ENCODE measurements at places on chromosomes 6 and 20. TPM values are rescaled to one million over a fixed set of nuclear protein-coding genes. Genes with fewer than 3 reads are reported as not detected.

The SYCP2L gene
- 0.08 TPM for total RNA-seq

The SIM1 gene
- 9.6 TPM for total RNA-seq

The FOXC1 gene
- 1.5 TPM for total RNA-seq

The ADIG gene
- not detected for total RNA-seq

The NANP gene
- total RNA-seq: 4.1 TPM

The PRDM1 gene
- total RNA-seq: 1.5 TPM

The CALHM4 gene
- total RNA-seq: 0.27 TPM

The OR14J1 gene
- total RNA-seq: not detected

The CLPSL1 gene
- total RNA-seq: not detected

DNA sequence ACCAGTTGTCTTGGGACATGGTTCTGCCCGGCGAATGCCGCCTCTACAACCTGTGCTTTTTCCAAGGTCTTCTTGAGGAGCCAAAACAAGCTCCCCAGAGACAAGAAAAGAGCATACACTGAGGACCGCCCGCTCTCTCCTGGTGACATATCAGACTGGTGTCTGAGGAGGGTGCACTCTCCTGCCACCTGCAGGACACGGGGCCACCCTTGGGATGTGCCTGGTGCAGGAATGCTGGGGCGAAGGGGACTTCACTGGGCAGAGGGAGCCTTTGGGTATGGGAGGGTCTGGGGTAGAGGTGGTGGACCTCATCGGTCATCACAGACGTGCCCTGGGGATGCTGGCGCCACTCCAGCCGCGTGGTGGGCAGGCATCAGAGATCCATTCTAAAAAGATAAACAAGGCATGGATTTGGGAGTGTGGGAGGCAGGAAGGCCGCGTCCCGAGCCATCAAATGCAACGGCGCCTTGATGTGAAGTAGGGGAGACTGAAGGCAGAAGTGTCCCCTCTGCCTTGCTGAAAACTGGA lies 163.3 kb downstream of the CD83 start:
- H3K4me1 ChIP-seq: peaks cover under 1% of the 10 kb centered on the region
- DNase-seq: no peak
- no peaks in the 10 kb centered on the region for H3K36me3 ChIP-seq
- no peak overlapping the region for H3K27ac ChIP-seq
- no peak overlapping the region for H3K4me3 ChIP-seq

DNA sequence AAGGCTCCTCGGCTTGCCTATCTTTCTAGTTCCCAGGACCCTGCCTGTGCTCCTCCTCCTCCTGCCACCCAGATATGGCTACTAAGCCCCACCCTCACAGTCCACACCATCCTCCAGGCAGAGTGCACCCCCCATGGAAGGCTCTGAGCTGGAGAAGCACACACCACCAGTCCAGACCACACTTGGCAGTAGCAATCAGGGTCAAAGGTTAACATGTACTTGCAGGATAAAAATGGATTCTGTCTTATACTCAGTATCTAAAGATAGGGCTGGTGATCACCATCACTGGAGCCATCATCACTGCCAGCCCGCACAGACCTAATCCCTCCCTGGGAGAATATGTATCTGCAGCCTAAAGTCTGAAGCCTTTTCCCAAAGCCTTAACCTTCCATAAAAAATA lies 83.4 kb downstream of the PRKN start:
- H3K4me1 ChIP-seq: peaks cover 15% of the 10 kb centered on the region
- H3K27me3 ChIP-seq: no peaks in the 10 kb centered on the region
- H3K36me3 ChIP-seq: no peaks in the 10 kb centered on the region
- DNase-seq: no peak
- H3K4me3 ChIP-seq: peak overlapping the region; percentile 17

GRCh38 chr6:117711369-117711768 lies 36.1 kb downstream of the NUS1 start:
- H3K4me1 ChIP-seq: no peaks in the 10 kb centered on the region
- no peak overlapping the region for H3K4me3 ChIP-seq
- H3K36me3 ChIP-seq: peaks cover 6% of the 10 kb centered on the region
- H3K27ac ChIP-seq: no peak overlapping the region
- no peak for DNase-seq

GRCh38 chr6:132446141-132446854 lies 45.0 kb upstream of the MOXD1 start:
- DNase-seq: no peak
- H3K27ac ChIP-seq: no peak overlapping the region
- H3K36me3 ChIP-seq: no peaks in the 10 kb centered on the region
- H3K27me3 ChIP-seq: no peaks in the 10 kb centered on the region
- H3K4me1 ChIP-seq: no peaks in the 10 kb centered on the region

GRCh38 chr6:34359418-34360158 lies 32.9 kb downstream of the NUDT3 start:
- H3K27me3 ChIP-seq: no peaks in the 10 kb centered on the region
- H3K27ac ChIP-seq: peak overlapping the region; percentile 89
- DNase-seq: no peak
- H3K4me1 ChIP-seq: peaks cover 70% of the 10 kb centered on the region
- no peaks in the 10 kb centered on the region for H3K36me3 ChIP-seq
- no peak overlapping the region for H3K4me3 ChIP-seq

DNA sequence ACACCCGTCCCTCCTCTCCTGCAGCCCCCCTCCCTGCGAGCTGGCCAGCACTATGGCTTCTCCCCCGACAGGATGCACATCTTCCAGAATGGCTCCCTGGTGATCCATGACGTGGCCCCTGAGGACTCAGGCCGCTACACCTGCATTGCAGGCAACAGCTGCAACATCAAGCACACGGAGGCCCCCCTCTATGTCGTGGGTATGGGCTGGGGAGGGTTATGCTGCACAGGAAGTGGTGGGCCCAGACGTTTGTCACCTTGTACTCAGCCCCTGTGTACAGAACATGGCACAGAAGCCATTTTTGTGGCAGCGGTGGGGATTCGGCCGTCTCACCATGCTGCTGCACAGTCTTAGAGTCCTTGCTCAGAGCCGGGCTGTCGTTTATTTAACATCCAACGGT lies 29.0 kb upstream of the SRF start:
- no peak overlapping the region for H3K27ac ChIP-seq
- H3K27me3 ChIP-seq: no peaks in the 10 kb centered on the region
- peaks cover 12% of the 10 kb centered on the region for H3K4me1 ChIP-seq
- no peak overlapping the region for H3K4me3 ChIP-seq

- H3K27me3 ChIP-seq: no peaks in the 10 kb centered on the region
- H3K27ac ChIP-seq: no peak overlapping the region
- H3K36me3 ChIP-seq: no peaks in the 10 kb centered on the region
Measured at GRCh38 chr6:96675597-96675996, 112.7 kb downstream of the FHL5 start.

DNA sequence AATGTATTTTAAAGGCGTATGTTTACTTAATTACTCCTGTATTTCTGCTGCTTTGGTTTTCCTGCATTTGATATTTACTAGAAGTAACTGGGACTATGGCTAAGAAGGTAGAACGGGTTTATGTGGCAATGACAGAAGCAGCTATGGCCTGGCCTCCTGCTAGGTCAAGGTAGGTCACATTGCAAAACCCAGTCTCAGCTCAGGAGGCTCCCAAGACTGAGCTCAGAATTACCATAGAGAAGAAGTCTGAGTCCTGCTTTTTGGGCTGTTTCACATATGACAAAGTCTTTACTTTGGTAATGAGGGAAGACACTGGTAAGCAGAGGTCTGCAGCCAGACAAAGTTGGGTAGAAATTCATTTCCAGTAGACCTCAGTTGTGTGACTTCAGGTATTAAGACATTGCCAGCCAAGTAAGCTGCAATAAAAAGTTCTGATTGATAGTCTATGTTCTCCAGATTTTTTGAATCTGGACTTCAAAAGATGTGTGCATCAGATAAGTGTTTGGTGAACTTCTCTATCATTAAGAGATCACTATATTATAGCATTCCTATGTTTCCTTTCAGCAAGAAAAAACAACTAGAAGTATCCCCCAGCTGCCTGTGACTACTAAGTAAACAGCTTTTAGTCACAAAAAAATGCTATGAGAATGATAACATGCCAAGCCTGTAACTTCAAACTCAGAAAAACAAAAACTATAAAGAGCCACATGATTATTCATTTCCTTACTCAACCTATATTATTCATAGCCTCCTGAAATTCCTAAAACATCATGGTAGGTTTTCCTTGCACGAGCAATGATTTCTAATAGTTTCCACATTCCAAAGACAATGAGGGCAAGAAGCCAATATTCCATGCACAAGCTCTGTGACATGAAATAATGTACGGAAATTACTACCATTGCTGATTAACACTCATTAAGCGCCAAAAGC lies 312.3 kb downstream of the HAO1 start:
- H3K4me1 ChIP-seq: no peaks in the 10 kb centered on the region
- no peaks in the 10 kb centered on the region for H3K36me3 ChIP-seq
- H3K27me3 ChIP-seq: no peaks in the 10 kb centered on the region
- DNase-seq: no peak

DNA sequence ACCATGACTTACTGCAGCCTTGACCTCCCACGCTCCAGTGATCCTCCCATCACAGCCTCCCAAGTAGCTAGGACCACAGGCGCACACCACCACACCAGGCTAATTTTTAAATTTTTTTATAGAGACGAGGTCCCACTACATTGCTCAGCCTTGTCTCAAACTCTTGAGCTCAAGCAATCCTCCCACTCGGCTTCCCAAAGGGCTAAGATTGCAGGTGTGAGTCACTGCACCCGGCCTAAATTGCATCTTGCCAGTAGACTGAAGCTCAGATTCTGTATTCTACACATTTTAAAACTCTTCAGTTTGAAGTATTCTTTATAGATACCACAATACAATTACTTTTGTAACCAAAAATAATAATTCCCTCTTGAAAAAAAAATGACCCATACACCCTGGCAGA lies 11.4 kb downstream of the NUDT3 start:
- no peaks in the 10 kb centered on the region for H3K27me3 ChIP-seq
- H3K4me1 ChIP-seq: peaks cover 46% of the 10 kb centered on the region
- no peak overlapping the region for H3K27ac ChIP-seq

DNA sequence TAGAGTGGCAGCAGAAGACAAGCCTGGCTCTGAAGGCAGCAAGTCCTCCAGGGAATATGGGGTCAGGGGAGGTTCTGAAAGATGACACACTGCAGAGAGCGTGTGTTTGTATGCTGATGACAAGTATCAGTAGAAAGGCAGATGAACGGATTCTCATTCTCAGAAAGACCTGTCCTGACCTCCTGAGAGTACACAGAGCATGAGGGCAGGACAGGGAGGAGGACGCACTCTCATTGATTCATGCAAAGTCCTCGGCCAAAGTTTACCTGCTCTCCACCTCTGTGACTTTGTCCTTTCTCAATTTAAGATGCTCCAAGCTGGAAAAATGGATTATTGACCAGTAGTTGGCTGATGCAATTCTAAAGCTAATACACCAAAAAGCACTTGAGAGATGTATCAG lies 156.7 kb downstream of the LPA start:
- no peaks in the 10 kb centered on the region for H3K27me3 ChIP-seq
- H3K4me3 ChIP-seq: no peak overlapping the region
- H3K36me3 ChIP-seq: no peaks in the 10 kb centered on the region
- H3K4me1 ChIP-seq: no peaks in the 10 kb centered on the region
- no peak for DNase-seq

GRCh38 chr6:165782134-165782533 lies 119.1 kb upstream of the PDE10A start:
- no peak overlapping the region for H3K27ac ChIP-seq
- H3K36me3 ChIP-seq: no peaks in the 10 kb centered on the region
- no peak overlapping the region for H3K4me3 ChIP-seq
- H3K27me3 ChIP-seq: no peaks in the 10 kb centered on the region

GRCh38 chr6:11833626-11834592 lies 55.3 kb upstream of the ADTRP start:
- H3K4me1 ChIP-seq: peaks cover 5% of the 10 kb centered on the region
- DNase-seq: no peak
- no peaks in the 10 kb centered on the region for H3K27me3 ChIP-seq
- no peaks in the 10 kb centered on the region for H3K36me3 ChIP-seq

DNA sequence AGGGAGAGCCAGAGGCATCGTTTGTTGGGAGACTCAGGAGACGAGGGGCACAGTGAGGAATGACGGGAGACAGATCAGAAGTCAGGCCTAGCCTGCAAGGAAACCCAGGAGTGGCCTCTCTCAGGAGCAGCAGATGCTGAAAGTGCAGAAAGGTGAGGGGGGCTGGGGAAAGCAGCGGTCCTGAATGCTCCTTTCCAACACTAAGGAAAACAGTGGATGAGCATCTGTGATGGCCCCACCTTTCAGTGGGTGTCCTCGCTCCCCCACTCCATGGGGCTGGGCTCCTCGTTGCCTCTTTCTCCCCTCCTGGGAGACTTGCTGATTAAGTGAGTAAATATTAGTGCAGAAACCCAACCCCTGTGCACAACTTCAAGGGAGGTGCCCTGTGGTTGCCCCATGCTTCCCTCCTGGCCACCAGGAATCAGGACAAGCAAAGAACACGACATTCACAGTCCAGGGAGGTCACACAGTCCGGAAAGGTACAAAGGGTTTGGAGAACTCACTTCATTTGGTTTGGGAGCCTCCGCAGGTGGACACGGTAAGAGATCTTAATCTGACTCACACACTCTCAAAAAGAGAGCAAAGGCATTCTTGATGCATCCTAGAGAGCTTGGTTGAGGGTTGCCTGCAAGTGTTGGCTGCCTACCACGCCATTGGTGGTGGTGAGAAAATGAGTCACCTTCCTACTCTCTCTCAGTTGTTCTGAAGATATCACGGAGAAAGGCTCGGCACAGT lies 9.7 kb upstream of the BPIFB1 start:
- no peak overlapping the region for H3K4me3 ChIP-seq
- DNase-seq: no peak
- H3K4me1 ChIP-seq: no peaks in the 10 kb centered on the region
- H3K27me3 ChIP-seq: peaks cover 4% of the 10 kb centered on the region

- H3K27ac ChIP-seq: no peak overlapping the region
- H3K4me3 ChIP-seq: no peak overlapping the region
- no peak for DNase-seq
- no peaks in the 10 kb centered on the region for H3K27me3 ChIP-seq
- H3K36me3 ChIP-seq: no peaks in the 10 kb centered on the region
Measured at GRCh38 chr6:31908791-31909190, 6.9 kb upstream of the ZBTB12 start.

- H3K36me3 ChIP-seq: no peaks in the 10 kb centered on the region
- DNase-seq: no peak
- H3K4me1 ChIP-seq: no peaks in the 10 kb centered on the region
- H3K4me3 ChIP-seq: no peak overlapping the region
Measured at GRCh38 chr6:164404812-164405488, 904.5 kb downstream of the C6orf118 start.

- H3K4me3 ChIP-seq: no peak overlapping the region
- H3K27ac ChIP-seq: no peak overlapping the region
- H3K36me3 ChIP-seq: no peaks in the 10 kb centered on the region
- no peaks in the 10 kb centered on the region for H3K27me3 ChIP-seq
- no peak for DNase-seq
Measured at GRCh38 chr6:76004202-76004601, 68.3 kb downstream of the IMPG1 start.

DNA sequence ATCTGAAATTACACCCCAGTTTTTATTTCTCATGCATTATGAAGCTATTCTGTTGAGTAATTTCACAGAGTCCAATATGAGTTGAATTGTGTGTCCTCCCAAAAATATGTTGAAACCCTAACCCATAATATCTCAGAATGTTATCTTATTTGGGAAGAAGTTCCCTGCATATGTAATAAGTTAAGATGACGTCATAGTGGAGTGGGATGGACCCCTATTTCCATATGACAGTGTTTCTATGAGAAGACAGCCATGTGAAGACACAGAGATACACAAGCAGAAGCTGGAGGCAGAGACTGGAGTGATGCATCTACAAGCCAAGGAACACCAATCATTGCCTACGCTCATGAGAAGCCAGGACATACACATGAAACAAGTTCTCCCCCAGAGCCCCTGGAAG lies 81.3 kb downstream of the RFPL4B start:
- no peak overlapping the region for H3K4me3 ChIP-seq
- H3K36me3 ChIP-seq: no peaks in the 10 kb centered on the region
- H3K27ac ChIP-seq: no peak overlapping the region
